ENCODE measurements at places on chromosomes 5 and 9.

GRCh38 chr9:385818-386398 is 171.2 kb downstream of the DOCK8 start:
- DNase-seq: peak; percentile 62

DNA sequence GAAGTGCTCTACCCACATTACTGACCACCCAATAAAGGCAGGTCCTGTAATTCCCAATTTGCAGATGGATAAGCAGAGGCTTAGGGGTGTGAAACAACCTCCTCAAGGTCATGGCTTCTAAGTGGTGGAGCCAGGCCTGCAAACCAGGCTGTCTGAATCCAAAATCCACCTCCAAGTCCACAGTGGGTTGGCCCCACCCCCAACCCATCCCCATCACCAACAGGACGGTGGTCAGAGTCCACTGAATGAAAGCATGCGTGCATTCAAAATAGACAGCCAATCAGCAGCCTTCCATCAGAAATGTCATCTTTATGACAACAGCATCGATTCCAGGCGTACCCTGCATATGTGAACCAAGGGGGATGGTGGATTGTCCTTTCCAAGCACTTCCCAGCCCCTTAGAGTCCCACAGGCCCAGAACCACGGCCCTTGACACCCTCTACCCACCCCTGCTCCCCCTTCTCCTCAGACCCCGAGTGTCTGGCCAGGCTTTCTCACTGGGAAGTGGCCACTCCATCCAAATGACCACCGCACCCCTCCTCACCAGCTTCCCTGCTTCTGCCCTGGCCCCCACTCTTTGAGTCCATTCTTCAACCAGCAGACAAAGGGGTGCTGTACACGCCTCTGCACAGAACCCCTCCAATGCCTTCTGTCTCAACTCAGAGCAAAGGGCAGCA is 133.1 kb downstream of the KCNIP1 start:
- DNase-seq: no peak

DNA sequence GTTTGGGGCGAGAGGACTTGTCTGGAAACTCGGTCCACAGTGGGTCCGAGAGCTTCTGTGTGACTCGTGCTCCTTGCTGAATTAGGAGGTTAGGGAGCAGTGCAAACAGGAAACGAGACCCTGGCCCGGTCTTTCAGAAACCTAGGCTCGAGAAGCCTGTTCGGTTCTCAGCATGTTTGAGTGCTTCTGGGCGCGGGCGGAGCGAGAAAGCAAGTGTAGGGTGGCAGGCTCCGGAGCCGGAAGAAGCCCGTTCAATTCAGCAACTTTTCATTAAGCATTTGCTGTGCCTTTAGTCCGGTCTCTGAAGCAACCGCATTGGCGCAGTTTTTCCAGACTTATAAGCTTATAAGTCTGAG is 547 bp downstream of the CLTA start:
- DNase-seq: no peak

DNA sequence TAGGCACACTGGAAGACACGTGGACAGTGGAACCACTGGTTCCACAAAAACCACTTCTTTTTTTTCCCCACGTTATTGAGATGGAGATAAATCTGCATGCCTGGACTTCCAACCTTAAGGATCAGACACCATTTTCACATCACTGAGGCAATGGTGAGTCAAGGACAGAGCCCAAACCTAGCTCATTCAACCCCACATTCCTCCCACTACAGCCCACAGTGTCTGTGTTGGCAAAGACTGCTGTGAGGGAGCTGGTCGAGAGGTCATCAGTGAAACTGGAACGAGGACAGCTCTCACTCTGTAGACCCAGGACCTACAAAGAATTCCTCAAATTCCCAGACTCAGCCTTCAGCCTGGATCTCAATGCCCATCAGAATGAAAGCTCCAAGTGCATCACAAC is 74.8 kb downstream of the ABCA1 start:
- DNase-seq: no peak

DNA sequence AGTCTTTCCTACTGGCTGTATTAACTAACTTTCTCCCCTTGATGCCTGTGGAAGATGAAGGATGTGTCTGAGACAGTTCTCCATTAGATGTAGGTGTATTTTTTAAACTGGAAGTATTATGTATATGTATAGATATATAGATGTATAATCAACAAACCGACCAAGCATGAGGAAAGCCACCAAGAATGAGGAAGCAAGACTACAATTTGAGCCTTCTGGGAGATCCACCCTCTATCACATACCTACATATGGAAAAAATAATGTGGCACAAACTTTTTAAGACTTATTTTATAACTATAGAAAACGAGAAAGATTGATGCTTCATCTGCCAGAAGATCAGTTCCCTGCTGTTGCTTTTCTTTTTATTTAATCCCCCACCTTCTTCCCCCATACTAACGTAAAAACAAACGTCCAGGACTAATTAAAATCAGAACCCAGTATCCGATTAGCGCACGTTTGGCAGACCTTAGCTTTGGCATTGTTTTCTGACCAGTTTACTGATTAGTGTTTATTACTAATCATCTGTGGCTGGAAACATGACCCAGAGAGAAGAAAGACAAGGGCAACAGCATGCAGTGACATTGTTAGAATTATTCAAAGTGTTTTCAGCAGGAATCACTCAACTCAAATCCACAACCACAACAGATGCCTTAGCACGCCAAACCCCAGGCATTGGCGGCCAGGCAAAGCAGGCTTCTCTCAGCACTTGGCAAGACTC is 490.2 kb downstream of the EBF1 start:
- no peak for DNase-seq

GRCh38 chr9:121679901-121680635 is 28.6 kb downstream of the DAB2IP start:
- DNase-seq: no peak

GRCh38 chr5:135989686-135990085 is 34.9 kb upstream of the LECT2 start:
- DNase-seq: no peak

GRCh38 chr5:66171349-66172344 is 27.5 kb downstream of the SREK1 start:
- DNase-seq: no peak

- no peak for DNase-seq
Measured at GRCh38 chr9:87543251-87543650, 45.6 kb downstream of the DAPK1 start.

- no peak for DNase-seq
Measured at GRCh38 chr9:136660971-136661550, 1.7 kb upstream of the EGFL7 start.

- DNase-seq: no peak
Measured at GRCh38 chr5:1118738-1119137, 6.9 kb upstream of the SLC12A7 start.

- DNase-seq: no peak
Measured at GRCh38 chr5:31972558-31972957, 201.6 kb downstream of the GOLPH3 start.

- DNase-seq: peak; percentile 51
Measured at GRCh38 chr9:91727316-91727861, 222.6 kb downstream of the ROR2 start.

- no peak for DNase-seq
Measured at GRCh38 chr9:17222932-17223331, 88.1 kb downstream of the CNTLN start.

GRCh38 chr5:88391116-88391515 is 122.5 kb upstream of the TMEM161B start:
- no peak for DNase-seq

DNA sequence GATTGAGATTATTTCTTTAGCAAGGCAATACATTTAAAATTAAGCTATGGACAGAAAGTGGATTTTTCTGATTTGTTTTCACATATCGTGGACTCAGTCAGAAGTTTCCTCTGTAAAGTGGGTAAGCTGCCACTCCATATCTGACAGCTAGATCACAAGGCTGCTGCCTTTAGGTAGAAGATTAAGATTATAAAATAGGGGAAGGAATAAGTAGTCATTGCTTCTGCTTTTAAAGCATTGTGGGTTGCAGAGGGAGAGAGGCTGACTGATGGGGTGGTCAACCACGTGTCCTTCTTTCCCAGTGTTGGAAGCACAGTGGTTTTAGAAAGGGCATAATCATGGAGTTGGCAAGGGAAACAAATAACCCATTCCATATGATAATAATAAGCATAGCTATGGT is 74.3 kb upstream of the MOCS2 start:
- no peak for DNase-seq

GRCh38 chr9:78714576-78714975 is 417.7 kb downstream of the PSAT1 start:
- DNase-seq: no peak

GRCh38 chr9:26955222-26955903 is 849 bp upstream of the IFT74 start:
- no peak for DNase-seq

DNA sequence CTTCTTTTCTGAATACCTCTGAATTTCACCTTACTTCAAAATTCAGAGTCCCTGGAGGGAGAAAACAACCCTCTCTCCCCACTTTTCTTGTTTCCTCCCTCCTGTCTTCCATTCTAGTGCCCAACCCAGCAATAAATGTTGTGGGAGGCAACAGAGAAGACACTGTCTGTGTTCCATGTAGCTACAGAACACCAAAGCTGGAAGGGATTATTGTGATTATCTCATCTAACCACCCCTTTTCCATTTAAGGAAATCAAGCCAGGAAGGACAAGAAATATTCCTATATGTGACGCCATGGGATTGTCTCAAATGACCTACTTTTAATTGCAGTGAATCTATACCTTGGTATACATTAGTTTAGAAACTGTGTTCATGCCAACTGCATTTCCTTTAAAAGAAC is 476.6 kb upstream of the TNC start:
- no peak for DNase-seq

GRCh38 chr5:63794296-63794695 is 167.9 kb downstream of the HTR1A start:
- DNase-seq: no peak
